Fibroblast of skin of back (primary cell): ENCODE measurements at places on chromosomes 7 and 10.

GRCh38 chr10:31061941-31062340 is 30.3 kb upstream of the ZNF438 start:
- no peak for DNase-seq

DNA sequence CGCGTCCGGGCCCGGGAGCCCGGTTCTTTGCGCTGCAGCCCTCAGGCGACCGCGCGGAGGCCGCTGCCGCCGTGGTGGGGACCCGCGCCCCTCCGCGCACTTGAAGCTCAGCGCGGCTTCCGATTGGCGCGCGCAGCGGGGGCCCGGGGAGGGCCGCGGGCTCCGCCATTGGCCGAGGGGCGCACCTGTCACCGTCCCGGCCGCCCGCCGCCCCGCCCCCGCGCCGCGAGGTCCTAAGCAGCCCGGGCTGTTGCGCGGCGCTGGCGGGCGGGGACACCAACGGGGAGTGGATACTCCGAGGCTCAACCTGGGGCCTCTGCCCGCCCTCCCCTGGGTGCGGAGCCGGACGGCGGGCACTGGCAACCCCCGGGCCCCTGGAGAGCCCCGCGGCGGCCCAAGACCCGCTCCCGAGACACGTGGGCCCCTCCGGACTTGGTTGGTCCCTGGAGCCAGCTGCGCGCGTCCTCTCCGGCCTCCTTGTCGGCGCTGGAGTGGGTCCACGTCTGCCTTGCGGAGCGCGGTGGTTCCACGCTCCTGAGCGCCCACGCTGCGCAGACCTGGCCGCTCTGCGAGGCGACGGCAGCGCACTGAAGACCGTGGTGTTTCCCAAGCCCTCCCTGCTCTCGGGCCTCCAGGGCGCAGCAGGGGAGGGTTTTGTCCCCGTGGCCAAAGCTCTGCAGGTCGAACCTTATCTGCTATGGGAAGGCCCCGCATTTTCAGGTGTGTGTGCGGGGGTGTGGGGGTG is at the start of gene MNX1:
Gene MNX1 (minus strand): TSS at position 76 of the 745 bp plus-strand sequence. CDS start 313 bp downstream, outside the sequence.
- no peak for DNase-seq

DNA sequence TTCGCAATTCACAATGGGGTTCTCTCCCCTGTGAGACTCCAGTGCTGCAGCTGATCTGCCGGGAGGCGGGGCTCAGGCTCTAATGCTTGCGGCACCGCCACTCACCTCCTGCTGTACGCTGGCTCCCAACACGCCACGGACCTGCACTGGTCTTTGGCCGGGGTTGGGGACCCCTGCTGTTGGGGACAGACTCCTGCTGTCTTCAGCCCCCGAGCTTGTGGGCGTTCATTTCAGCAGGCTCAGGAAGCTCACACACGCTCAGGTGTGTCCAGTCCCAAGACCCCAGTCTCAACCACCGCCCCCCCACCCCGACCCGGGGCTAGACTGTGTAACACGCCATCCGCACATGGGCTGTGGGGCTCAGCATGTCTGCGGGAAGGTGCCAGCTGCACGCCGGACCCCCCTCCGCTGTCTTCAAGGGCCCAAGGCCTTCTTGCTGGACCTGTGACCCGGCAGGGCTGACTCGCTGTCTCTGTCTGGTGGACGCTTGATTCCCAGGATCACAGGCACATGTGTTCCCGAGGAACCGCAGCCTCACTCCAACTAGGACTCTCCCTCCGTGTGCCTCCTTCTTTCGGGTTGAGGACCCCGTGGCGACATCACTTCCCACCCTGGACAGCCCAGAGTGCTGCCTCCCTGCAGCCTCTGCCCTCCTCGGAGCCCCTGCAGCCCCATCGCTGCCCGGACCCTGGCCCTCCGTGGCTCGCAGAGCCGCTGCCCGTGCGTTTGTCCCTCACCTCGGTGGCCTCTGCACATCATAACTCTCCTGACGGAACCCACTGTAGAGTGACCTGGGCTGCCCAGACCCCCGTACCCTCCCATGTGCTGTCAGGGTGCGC is 106.4 kb downstream of the DNAJB6 start:
- no peak for DNase-seq

DNA sequence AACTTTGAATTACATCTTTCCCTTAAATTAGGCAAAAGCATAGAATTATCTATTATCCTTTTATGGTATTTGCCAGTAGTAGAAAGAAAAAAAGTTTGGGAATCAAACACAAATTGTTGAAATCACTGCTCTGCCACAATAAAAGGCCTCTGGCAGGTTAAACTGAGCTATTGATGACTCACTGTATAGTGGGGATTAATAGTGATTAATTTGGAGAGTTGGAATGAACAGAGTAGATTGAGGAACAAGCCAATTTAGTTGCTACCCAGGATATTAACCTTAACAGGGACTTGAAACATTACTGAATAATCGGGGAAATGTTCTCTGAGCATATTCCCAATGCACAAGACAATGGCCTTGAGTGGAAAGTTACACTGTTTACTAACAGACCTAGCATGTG is 33.1 kb downstream of the MASTL start:
- DNase-seq: no peak

DNA sequence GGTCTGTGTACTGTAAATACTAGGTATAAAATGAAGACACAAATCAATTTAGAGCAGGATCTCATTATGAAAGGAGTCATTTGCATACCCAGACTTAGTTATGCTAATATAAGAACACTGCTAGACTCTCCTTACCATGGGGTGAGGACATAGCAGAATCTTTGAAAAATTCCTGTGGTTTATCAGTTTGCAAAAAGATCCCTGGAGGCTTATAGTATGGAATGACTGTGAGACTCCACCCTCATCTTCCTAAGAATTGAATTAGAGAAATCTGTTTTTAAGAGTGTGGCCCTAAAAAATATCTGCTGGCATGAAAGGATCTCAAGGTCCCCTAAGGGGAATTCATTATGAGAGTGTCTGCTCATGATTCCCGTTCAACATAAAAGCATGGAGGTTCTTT is 63.2 kb downstream of the WNT2 start:
- DNase-seq: peak; percentile 88

DNA sequence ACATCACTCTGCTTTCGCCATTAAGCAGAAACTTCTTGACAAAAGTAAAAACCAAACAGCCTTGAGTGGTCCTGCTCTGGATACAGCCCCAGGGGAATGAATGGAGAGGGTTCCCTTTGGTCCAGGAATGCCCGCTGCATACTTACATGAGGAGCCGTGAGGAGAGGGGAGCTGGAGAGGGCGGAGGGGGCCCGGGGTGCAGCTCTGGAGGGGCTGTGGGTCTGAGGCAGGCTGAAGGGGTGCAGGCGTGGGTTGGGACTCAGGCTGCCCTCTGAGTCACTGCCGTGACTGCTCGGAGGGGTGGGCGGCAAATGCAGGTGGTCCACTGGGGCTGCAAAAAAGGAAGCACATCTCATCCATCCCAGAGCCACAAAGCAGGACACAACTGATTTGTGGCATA is 61.3 kb upstream of the DGKI start:
- no peak for DNase-seq

DNA sequence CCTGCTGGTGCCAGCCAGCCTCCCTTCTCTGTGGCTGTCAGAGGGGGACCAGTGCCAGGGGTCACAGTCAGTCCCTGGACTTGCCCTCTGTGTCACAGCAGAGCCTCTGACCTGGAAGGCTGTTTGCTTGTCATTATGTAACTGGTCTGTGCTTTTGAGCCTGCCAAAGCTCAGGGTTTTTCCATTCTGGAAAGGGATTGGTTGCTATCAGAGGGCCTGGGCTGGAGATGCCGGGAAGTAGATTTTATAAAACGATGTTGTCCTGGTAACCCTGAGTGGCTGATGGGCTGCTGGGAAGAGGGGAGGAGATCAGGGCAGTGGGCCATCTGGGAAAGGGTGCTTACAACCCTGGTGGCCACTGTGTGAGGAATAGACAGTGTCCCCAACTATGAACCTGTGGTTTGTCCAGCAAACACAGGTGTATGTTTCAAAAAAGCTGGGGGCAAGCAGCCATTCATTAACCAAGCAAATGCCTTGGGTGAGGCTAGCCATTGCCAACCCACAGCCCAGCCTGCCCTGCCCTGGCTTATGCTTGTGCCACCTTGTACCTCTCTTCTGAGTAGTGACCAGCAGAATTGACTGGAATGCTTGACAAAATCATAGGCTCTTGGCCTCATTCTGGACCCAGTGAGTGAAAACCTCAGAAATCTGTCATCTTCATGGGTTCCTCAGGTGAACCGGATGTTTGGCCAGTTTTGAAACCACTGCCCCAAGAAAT is 21.6 kb downstream of the SFTPD start:
- DNase-seq: no peak

DNA sequence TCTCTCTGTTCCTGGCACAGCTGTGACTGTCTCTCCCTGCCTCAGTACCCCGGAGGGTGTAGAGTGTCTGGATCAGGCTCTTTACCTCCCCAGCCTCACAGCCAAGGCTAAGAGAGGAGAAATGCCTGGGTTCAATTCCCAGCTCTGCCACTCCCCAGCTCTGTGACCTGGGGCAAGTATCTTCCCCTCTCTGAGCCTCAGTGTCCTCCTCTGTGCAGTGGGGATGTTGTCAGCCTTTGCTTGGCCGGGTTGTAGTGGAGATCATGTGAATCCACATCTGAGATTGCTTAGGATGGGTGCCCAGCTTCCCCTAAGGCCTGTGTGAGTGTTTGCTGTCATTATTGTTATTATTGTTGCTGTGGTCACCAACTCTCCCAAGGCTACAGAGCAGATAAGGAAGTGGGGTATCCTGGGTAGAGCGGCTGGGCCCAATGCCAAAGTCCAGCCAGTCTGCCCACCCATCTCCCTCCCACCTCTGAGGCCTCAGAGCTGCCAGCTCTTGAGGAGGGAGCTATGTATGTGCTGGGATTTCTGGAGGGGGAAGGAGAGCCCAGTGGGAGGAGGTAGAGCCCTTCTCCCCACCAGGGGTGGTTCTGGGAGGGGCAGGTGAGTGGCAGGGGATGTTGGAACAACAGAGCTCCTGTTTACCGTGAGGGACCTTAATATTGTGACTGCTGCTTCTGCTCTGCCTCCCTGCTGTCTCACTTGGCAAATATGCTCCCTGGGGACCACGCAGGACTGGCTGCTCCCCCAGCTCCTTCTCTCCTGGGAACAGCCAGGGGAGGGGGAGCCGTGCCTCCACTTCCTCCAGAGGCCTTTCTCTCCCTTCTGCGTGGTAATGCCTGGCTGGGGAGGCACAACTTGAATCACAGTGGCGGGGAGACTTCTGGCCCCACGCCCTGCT is 170.5 kb downstream of the RPS24 start:
- peak; percentile 20 for DNase-seq

DNA sequence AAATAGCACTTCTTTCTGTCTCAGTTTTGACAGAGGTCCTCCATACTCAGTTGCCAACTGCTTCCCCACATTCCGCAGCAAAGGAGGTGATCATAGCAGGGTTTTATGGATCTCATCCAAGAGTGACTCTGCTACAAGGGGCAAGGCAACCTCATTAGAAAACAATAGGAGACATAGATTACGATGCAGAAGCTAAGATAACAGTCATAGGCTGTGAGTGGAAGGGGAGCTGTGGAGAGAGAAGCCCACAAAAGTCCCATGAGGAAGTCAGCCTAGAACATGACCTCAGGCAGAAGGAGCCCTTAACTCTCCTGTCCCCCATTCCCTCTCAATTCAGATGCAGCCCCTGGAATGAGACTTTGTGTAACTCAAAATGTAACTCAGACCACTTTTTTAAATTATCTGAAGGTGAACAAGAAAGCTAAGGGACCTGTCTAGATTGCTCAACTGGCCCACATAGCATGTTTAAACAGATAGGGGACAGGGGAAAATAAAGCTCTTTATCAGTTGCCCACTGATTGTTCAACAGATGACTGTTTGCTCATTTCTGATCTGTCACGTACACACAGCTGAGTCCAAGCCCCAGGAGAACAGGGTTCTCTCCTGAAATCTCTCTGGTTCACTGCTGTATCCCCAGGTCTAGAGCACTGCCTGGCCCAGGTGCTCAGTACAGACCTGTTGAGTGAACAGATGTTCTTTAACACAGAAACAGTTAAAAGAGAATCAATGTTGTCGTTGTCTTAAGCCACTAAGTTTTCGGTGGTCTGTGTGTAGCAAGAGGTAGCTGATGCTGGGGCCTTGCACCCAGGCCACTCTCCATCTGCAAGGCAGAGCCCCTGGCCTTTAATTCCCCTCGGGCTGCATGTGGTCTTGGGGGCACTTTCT is 1.5 kb upstream of the NCOA4 start:
- no peak for DNase-seq

GRCh38 chr7:54729107-54729506 is 29.9 kb downstream of the SEC61G start:
- DNase-seq: peak; percentile 4
